ENCODE measurements at places on chromosomes 5 and 9.

- DNase-seq: no peak
Observed at GRCh38 chr9:133058071-133058470, 3.7 kb upstream of the CEL start.

GRCh38 chr5:175682664-175683063, 24.8 kb downstream of the HRH2 start:
- no peak for DNase-seq

GRCh38 chr5:7856855-7857254, 5.9 kb upstream of the CFAP90 start:
- DNase-seq: no peak

DNA sequence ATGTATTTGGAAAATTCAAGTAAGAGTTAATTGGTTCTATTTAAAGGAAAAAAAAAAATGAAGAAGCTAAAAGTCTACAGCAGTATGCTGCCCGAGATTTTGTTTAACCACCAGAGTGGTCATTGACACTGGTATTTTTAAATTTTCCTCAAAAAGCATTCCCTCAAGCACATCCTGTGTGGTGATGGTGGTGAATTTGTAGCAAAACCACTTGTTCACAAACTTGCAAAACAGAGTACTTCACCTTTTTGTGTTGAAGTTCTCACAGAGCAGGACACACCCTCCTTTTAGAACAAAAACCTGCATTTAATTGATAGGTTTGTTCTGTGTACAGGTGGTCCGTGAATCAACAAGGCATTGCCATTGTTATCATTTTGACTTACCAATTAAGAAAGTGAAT, 374.2 kb downstream of the EFNA5 start:
- DNase-seq: no peak

- no peak for DNase-seq
Observed at GRCh38 chr5:116574367-116575325, at the start of gene SEMA6A. TSS of gene SEMA6A (minus strand) at chr5:116574823. CDS start at chr5:116504944, 69,879 bp downstream.

DNA sequence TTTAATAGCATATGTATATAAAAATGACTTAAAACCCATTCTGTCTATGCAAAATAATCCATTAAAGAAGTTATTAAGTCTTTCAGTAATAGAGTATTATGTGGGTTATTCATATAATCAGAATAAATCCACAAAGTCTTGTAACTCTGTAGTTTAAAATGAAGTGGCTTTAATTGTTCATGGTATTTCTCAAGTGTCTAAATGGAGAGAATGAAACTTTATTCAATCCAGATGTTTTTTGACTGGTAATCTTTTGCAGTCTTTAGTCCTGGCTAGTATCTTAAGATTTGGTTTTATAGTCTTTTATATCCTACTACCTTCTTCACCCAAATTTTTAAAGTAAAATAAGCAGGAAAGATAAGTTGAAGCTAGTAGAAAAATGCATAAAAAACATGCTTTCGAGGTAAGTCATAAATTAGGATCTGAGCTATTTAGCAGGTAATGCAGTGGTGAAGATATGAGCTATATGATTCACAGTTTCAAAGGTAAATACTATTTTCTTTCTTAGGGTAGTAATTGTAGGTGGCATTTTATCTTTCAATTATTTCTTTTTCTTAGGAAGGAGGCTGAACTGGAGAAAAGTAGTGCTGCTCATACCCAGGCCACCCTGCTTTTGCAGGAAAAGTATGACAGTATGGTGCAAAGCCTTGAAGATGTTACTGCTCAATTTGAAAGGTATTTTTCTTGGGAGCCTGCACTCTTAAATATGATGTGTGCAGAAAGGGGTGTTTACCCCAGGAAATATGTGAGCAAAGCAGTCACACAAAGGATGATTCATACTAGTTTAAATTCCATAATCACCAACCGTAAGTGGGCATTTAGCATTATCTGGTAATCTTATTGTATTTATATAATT, 17.9 kb downstream of the HMMR start:
- no peak for DNase-seq

DNA sequence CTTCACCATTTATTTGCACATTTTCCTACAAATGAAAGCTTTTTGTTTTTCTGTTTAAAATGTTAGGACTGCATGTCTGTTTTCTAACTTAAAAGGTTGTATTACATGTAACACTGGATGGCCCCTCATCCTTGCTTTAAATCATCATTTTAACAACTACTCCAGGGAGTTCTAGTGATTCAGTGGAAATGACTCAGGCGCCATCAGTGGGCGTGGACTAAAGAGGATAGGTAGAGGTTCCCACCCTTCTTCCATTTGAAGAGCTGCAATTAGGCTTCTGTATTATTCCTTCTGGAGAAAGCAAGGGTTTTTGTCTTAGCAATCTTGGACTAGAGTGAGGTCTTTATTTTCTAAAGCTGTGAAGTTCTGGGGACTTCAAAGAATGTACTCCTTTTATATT, 213.7 kb downstream of the TMEM38B start:
- DNase-seq: no peak

DNA sequence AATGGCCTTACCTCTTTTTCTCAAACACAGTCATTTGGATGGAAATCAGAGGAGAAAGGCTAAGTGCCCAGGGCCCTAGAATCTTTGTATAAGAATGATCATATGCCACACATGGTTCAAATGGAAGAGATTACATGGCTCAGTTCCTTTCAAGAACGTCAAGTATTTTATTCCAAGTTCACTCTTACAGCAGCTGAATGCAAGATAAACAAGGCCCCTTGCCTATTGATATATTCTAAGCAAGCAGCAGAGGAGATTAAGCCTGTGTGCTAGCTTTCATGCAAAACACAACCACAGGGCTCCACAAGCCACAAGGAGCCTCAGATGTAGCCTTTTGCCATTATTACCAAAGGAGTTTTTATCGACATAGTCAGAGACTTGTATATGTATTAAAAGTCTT, 55.3 kb upstream of the SLCO6A1 start:
- no peak for DNase-seq

All from stimulated activated CD8-positive, alpha-beta memory T cell treated with anti-CD3 and anti-CD28 coated beads, Interleukin-7, amount 100 ng/mL, for 1 hour (primary cell).